NCI-H1048 (cell line): ENCODE measurements at places on chromosomes 13 and 19.

DNA sequence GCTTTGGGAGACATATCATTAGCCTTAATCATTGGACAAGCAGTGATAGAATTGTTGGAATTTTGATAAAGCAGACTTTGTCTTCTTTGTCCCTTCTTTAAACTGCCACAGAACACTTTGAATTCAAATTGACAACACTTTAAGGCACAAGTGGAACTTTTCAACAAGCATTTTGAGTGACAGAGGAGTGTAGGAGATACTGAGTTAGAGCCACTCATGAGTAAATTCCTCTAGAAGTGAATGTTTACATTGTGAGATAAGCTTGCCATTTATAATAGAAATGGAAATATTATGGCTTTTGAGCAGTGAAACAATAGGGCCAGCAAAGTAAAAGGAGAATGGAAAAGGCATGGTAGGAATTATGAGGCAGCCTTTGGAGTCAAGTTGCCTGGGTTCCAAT is 515.8 kb downstream of the SLITRK6 start:
- DNase-seq = no peak

DNA sequence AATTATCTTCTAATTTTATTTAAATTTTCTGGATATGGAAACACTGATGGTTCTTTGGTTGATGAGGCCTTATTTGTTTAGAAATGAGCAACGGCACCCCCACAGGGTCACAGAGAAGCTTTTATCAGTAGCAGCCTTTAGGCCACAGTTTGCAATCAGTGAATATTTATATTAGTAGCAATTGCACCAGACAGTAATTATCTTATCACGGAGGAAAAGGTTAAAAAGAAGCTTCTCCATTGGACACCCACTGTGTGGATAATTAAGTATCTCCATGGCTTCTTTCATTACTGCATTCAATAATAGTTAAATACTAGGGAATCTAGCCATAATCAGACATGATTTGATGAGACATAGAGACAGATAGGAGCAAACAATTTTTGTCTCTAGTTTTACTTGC is 2099.2 kb upstream of the PCDH20 start:
- DNase-seq = no peak

DNA sequence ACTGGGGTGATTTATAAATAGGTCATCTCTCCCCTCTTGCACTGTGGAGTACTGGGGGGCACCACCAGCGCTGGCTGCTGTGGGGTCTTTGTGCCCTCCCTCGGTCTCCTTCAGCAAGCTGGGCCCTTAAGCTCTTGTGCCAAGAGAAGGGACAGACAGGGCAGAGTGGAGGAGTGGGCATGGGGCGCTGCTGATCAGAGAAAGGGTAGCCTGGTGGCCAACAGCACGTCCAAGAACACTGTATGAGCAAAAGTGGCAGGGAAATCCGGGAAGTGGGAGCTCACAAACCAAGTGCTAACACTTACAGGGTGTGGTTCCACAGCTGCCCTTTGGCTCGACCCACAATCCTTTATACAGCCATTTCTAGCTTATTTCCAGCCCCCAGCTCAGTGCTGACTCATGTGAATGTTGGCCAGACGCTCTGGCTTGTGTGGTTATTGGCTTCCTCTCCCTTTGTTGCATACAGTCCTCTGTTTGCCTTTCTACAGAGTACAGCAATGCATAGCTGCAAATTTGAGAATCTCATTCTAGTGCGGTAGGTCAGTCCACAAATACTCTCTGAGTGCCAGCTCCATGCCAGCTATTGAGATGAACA is 298.8 kb downstream of the SHISA2 start:
- DNase-seq = no peak

DNA sequence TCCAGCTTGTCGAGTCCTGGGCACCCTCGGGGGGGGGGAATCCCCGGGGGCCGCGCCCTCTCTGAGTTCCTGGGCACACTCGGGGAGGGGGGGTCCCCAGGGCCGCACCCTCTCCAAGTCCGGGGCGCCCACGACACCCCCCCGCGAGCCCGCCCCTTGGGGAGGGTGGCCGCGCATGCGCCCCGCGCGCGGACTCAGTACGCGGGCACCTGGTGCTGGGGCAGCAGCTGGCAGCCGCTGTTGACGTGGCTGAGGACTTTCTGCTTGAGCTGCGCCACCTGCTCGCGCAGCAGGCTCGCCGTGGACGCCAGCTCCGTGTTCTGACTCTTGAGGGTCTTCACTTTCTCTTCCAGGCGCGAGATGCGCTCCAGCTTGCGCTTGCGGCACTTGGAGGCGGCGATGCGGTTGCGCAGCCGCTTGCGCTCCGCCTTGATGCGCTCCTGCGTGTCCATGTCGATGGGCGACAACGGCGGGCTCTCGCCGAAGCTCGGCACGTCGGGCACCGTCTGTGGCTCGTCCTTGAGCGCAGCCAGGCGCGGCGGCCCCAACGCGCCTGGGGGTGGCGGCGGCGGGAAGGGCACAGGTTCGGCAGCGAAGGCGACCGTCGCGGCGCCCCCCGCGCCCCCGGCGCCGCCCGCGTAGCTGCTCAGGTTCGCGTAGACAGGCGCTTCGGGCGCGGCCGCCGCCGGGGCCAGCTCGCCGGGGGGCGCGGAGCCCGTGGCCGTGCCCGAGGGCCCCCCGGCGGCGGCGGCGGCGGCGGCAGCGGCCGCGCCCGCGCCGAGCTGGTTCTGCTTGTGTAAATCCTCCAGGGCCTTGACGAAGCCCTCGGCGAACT is 958 bp downstream of the JUND start:
- peak; percentile 28 for DNase-seq

DNA sequence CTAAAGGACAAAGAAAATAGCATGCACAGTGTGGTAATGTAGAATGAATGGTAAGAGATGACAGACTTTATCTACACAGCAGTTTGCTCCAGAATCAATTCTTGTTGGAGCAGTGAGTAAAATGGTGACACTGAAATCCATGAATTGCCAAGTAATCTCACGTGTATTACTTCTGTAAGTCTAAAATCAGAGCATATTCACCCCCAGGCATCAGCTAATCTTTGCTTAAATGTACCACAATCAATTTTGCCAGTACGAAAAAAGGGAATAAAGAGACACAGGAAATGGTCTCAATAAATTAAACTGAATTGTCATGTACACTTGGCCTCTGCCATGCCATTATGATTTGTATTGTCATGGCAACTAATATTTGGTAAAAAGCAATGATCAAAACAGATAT is 294.2 kb downstream of the PCDH17 start:
- DNase-seq = no peak

GRCh38 chr13:110886870-110887596 is 27.8 kb downstream of the ANKRD10 start:
- DNase-seq = no peak

DNA sequence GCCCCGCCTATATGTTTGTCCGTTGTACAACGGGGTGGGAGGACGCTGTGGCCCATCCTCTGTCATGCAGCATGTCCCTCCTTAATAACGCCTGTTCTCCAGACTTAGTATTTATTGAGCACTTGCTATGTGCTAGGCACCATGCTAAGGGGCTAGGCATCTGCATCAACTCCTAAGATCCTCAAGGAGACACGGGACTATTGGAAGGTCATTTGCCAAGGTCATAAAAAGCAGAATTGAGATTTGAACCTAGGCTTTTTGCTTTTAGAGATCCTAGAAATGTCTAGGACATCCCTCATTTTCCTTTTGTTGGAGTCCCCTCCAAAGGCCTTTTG is 1.8 kb upstream of the MAST1 start:
- no peak for DNase-seq

DNA sequence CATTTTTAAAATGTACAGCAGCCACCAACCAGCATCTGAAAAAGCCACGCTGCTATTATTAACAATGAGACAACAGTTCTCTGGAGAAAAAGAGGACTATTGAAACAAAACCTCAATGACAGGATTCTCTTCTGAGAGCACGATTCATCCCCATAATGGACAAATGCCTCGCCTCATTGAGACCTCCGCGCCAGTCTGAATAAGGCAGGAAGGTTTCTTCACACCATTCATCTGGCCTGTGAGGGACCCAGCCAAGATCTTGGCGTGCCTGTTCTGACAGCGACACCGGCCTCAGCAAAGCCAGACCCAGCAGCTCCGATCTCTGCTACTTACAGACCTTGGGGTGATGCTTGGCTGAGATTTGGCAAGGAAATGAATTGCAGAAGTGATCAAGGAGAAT is 14.8 kb downstream of the SMIM7 start:
- DNase-seq = no peak

GRCh38 chr13:72145383-72145782 is 278.4 kb upstream of the DACH1 start:
- no peak for DNase-seq

DNA sequence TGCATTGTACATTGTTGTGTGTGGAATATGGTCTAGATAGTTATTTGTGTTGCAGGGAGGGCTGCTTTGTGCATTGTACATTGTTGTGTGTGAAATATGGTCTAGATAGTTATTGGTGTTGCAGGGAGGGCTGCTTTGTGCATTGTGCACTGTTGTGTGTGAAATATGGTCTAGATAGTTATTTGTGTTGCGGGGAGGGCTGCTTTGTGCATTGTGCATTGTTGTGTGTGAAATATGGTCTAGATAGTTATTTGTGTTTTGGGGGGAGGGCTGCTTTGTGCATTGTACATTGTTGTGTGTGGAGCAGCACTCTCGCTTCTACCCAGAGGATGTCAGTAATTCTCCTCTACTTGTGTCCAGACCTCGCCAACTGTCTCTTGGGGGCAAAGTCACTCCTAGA is 36.3 kb upstream of the ZNF835 start:
- no peak for DNase-seq

DNA sequence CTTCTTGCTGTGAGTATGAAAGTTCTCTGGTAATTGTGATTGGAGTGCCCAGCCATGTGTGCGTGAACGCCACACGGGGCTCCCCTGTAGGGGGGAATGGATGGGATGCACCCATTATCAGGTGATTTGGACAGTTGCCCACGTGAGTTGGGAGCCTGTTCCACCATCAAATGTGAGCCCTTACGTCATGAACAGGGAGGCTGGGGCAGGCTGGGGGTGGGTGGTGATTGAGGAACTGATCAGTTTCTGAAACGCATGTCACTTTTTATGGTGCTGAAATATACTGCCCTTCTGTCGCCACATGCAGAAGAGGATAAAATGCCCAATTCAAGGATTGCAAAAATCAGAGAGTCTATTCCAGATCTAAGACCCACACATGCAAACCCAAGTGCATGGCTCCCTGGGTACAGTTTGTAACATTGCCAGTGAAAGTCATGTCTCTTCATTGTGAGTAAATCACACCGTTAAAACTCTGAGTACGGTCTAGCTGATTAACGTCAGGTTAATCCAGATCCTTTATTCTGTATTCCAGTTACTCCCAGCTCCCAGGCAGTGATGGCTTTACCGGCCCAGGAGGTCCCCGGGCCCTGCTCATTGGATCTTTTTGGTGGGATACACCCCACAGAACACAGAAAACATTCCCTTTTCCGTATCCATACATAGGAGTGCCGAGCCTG is 90.2 kb downstream of the RAB20 start:
- DNase-seq = no peak

GRCh38 chr19:50330365-50331078 is 1.3 kb upstream of the KCNC3 start:
- DNase-seq = peak; percentile 76
